ENCODE measurements at places on chromosomes 3 and 15. TPM values are rescaled to one million over a fixed set of nuclear protein-coding genes. Genes with fewer than 3 reads are reported as not detected.

Gene ISY1
- total RNA-seq, result 21.3 TPM

Gene PP2D1
- total RNA-seq, result not detected

Gene ACP3
- 1.3 TPM for total RNA-seq

Gene UBAP1L
- 1.8 TPM for total RNA-seq

Gene SLC22A14
- total RNA-seq, result not detected

Gene RBM5
- 58.4 TPM for total RNA-seq

Gene CELF6
- 1.5 TPM for total RNA-seq

Gene TLR9
- total RNA-seq, result 0.66 TPM

Gene THAP10
- total RNA-seq, result 5.6 TPM

Gene TASOR
- 25.8 TPM for total RNA-seq

Gene CFAP100
- total RNA-seq, result not detected

Gene UPK1B
- not detected for total RNA-seq

Gene IL17RB
- 0.47 TPM for total RNA-seq

Gene C3orf49
- not detected for total RNA-seq

Gene LRRC57
- total RNA-seq, result 15.0 TPM

Gene GNB4
- total RNA-seq, result 11.9 TPM

Gene GOLGA6A
- total RNA-seq, result not detected

Gene C2CD4A
- not detected for total RNA-seq

Gene ZKSCAN7
- total RNA-seq, result 2.6 TPM

Gene BCL2A1
- total RNA-seq, result 0.30 TPM

Gene SMAD6
- 20.3 TPM for total RNA-seq

Gene PTX3
- 0.52 TPM for total RNA-seq

Gene GHRL
- 0.25 TPM for total RNA-seq

Gene GOLGA6L7
- total RNA-seq, result not detected

Gene SLC2A2
- total RNA-seq, result not detected

Gene BOC
- 6.7 TPM for total RNA-seq

Gene CCDC191
- total RNA-seq, result 0.77 TPM

Gene PPCDC
- total RNA-seq, result 5.0 TPM

Gene SAXO2
- 2.6 TPM for total RNA-seq

Gene ESYT3
- total RNA-seq, result 1.0 TPM

Gene GRM7
- not detected for total RNA-seq

Gene ATP13A5
- total RNA-seq, result not detected

Gene AP3B2
- total RNA-seq, result 0.80 TPM

Gene MYZAP
- total RNA-seq, result 934 TPM

Gene LIPH
- total RNA-seq, result 0.44 TPM

Gene PEX5L
- total RNA-seq, result 0.41 TPM

Gene ZNF385D
- total RNA-seq, result 2.3 TPM

Gene SLC28A2
- total RNA-seq, result not detected

Gene MCTP2
- total RNA-seq, result 1.0 TPM

Gene TRPM1
- total RNA-seq, result not detected

Gene PARP3
- 14.3 TPM for total RNA-seq

Gene UCN2
- 0.19 TPM for total RNA-seq
